Inflammatory macrophage treated with lipopolysaccharide for 1 hour (primary cell): ENCODE measurements at places on chromosomes 2 and 18.
A peak's percentile ranks its signal among the peaks of the same experiment; 100 is the strongest.

- no peak for DNase-seq
Observed at GRCh38 chr2:54545702-54546450, 89.7 kb downstream of the SPTBN1 start.

- DNase-seq, result no peak
Observed at GRCh38 chr2:29174937-29175336, 59.7 kb downstream of the CLIP4 start.

DNA sequence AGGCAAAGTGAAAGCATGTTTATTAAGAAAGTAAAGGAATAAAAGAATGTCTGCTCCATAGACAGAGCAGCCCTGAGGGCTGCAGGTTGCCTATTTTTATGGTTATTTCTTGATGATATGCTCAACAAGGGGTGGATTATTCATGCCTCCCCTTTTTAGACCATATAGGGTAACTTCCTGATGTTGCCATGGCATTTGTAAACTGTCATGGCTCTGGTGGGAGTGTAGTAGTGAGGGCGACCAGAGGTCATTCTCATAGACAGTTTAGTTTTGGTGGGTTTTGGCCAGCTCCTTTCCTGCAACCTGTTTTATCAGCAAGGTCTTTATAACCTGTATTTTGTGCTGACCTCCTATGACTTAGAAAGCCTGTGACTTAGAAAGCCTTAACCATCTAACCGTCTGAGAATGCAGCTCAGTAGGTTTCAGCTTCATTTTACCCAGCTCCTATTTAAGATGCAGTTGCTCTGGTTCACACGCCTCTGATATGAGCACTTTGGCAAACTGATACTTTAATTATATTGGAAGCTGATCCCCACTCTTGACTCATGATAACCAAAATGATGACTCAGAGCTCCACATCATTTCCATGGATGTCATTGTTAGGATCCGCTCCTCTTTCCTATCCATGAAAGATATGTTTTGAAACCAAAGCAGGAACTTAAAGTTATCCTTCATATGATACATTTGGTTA is 14.5 kb upstream of the ERMN start:
- no peak for DNase-seq

- no peak for DNase-seq
Observed at GRCh38 chr18:35489913-35490490, 7.8 kb downstream of the INO80C start.

DNA sequence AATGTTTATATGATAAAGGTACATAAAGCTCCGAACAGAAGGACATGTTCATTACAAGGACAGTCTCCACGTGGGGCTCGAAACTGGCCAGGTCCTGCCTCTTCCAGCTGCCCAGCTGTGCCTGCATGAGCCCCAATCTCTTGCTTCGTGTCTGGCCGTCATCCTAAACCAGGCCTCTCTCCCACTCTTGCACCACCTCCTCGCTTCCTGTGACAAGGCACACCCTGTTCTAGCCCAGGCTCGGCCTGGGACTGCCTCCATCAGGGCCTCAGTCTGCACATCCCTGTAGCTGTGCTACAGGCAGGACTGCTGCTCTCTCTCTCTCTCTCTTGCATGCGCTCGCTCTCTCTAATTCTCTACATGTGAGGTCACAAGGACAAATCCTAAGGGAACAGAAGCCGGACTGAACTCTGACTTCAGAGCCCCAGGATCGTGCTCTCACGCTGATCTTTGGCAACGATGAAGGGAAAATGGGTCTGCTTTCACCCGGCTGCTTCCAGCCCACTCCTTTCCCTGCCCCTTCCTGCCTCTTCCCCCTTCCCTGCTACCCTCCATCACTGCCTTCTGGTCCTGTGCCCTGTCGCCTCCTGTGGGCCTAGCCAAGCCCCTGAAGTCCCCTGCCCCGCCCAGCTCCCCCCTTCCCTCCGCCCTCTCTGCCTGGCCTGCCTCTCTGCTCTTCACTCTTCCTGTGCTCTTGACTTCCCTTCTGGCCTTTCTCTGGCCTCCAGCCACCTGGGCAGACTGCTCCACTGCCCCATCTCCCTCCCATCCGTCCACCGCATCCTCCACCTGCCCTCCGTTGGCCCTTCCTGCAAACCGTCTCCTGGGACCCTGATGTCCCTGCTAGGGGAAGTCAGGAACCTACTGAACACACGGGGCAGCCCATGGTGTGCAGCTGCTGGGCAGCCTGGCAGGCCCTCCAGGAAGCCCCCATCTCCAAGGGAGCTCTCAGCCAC is 7.8 kb upstream of the GPR55 start:
- peak; percentile 40 for DNase-seq

DNA sequence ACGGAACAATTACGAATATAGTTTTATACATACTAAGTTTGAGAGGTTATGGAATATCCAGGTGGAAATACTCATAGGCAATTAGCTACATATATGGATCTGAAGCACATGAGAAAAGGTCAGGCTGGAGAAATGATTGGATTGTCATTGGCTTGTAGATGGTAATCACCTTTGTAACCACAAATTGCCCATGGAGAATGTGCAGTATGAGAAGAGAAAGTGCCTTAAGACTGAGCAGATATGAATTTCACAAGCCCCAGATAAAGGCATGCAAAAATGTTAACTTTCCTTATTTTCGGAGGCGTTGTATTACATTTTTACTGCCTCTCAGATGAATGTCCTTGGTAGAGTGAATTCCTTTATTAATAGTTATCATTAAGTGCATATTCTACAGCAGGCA is 33.1 kb upstream of the ACVR1C start:
- DNase-seq, result no peak

DNA sequence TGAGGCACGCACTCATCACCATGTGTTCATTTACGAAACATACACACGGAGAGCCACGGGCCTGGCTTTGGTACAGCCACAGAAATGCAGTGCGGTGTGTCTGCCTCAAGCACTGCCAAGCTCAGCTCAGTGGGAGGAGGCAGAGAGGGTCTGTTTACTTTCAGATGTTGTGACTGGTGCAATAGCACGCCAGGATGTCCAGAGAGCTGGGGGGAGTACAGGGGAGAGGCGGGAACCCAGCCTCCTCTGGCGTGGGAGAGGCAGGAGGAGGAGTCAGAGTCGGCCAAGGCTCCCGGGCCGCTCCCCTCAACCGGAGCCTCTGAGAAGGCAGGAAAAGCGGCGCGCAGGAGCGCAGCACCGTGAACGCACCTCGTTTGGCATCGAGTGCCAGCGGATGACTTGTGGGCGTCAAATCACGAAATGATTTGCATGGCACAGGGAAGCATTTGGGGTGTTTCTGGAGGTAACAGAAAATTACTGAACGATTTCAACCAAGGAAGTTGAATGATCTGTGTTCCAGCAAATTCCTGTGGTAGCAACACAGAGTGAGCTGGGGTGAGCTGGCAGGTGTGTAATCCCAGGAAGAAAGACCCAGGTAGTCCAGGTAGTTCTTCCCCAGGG is 143.0 kb downstream of the ZNF516 start:
- DNase-seq, result no peak
